ENCODE measurements at places on chromosomes 13 and 19. TPM values are rescaled to one million over a fixed set of nuclear protein-coding genes. Genes with fewer than 3 reads are reported as not detected.

PLPP2 gene
- total RNA-seq: 43.2 TPM

LILRA1 gene
- under 0.01 TPM for total RNA-seq

NFIC gene
- total RNA-seq: 15.8 TPM

CYTH2 gene
- total RNA-seq: 76.9 TPM

ZNF563 gene
- total RNA-seq: 4.7 TPM

Data from placental epithelial cell (primary cell).